ENCODE measurements at places on chromosomes 7 and 10.

DNA sequence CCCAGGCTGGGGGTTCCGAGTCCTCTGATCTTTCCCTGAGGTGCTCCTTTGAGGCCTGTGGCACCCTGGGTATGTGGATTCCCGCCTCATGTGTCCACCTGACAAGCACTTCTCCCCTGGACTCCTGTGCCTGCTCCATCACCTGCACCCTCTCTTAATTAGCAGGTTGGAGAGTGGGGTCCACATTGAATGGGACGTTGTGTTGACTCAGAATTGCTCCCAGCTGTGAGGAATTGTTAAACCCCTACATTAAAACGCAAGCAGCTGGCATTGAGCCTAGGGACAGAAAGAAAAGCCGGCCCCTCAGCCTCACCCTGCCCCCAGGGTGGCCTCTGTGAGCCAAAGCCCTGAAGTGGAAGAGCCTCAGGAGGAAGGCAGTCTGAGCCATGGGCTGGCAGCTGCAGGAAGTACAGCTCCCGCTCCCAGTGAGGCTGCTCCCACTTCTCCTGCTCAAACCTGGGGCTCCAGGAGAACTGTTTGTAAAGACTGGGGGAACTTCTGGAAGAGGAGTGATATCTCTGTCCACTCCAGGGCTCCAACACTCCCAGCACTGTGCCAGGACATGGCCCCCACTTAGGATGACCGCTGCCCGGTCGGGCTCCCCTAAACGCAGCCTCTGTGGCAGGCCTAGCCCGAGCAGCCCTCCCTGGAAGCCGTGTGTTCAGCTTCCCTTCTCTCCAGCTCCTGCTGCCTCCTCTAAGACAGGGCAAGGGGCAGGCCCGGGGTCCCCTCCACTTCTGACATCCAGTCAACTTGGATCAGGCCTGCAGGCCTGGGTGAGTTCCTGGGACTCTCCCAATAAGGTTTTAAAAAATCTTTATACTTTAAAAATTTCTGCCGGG is 1.8 kb upstream of the OPN4 start:
- no peak for DNase-seq

GRCh38 chr10:32923134-32923533 is 34.9 kb downstream of the ITGB1 start:
- no peak for DNase-seq

GRCh38 chr10:15265558-15265957 is 97.1 kb upstream of the NMT2 start:
- no peak for DNase-seq

GRCh38 chr7:149826344-149827088 is 11.7 kb upstream of the ZNF862 start:
- DNase-seq: no peak

- no peak for DNase-seq
Observed at GRCh38 chr7:89605362-89605761, 548.9 kb upstream of the STEAP1 start.

GRCh38 chr7:135158141-135158655 is 10.3 kb downstream of the TMEM140 start:
- DNase-seq: no peak

DNA sequence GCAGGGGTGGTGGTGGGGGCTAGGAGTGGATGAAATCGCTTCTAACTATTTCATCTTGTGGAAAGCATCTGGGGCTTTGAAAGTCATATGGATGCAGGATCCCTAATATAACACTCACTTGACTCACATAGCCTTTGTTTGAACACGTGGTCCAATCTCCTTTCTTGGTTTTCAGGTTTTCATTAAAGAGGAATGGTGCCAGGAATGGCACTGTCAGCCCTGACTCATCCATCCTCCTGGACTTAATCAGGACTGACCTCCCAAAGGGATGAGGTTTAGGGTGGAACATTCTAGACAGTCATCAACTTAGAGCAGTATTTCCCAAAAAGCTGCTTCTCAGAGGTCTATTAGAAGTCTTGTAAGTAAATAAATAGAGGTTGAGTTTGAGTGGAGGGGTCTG is 162.0 kb upstream of the PLXNA4 start:
- DNase-seq: no peak

DNA sequence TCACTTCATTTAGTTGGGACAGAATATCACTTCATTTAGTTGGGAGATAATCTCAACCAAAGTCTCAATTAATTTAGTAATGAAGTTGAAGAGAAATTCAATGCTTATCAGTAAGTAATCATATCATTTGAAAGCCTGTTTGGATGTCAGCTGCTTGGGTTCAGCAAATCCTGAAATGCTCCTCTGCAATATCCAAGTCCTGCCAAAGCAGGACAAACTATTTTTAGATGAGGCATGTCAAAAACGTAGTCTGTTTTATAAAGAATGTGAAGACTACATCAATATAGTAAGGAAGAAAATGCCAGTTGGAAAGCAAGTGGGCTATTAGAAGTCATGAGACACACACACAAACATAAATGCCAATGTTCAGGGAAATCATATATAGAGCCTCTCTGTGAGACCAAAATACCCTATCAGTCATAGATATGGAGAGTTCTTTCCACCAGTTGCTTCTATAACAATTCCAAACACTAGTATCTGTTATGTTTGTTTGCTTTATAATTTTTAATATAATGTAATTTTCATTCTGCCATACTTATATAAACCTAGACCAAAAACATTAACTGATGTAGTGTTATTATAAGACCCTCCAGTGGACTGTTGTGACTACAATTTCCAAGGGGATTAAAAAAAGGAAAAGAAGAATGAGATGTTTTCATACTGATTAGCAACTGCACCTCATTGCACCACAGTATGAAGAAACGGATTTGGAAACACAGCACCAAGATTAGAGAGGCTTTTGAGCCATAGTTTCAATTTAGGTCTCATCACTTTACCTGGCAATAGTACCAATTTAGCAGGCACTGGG is 160.7 kb downstream of the LRRTM3 start:
- DNase-seq: no peak

Data from iPS DF 19.7 (cell line).